Upper lobe of right lung (tissue), 1 donor: ENCODE measurements at places on chromosomes 7 and 10.

DNA sequence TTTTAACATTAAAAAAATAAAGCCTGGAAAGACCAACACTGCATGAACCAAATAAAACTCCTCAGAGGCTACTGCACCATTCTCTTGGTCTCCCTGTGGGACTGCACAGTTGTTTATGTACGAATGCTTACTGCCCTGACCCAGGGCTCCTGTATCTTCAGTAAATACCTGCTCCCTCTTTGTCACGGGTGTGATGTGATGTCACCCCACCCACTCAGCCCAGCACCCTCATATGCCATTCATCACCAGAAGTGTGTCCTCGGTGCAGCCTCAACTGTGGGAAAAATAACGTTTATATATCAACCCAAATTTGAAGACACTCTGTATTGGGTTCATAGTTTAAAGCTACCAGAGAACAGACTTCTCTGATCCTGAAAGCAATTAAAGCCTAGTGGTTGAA is 14.0 kb upstream of the SH3PXD2A start:
- DNase-seq: no peak

DNA sequence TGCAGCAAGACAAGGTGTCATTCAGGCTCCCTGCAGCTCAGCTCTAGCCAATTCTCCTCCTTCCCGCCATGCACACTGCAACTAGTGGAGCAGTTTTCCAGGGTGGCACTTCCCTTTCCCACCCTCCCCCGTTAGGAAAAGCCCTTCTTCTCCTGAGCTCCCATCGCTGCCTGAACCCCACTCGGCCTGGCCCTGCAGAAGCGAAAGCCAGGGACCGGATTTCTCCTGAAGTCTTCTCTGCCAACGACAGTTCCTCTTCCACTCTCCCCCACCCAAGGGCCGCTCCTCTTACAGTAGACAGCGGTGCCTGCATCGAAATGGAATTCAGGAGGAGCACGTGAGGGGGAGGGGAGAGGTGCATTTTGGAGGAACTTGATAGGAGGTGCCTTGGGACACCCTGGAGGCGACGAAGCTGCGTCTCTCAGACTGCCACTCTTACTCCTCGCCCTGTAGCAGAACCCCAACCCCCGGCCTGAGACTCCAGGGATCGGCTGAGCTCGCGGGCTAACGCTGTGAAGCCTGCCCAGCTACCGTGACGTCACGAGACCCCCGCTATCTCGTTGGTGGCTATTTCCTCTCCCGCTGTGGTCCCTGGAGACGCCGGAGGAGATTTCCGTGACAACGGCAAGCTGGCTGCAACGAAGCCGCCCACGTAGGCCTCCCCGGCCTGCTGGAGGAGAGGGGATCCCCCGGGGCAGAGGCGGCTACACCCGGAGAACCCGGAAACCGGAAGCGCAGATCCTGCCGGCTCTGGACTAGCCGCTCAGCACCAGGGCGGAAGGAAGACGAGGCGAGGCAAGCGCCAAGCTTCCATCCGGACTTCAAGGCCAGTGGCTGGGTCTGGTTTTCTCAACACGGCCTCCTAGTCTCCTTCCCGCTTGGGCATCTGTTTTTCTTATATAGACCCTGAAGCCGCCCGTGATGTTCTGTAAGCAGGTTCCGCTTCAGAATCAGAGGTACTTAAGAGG is 109.7 kb downstream of the RALA start:
- peak; percentile 96 for DNase-seq

GRCh38 chr10:61931620-61932332 is 30.3 kb downstream of the ARID5B start:
- DNase-seq: no peak

DNA sequence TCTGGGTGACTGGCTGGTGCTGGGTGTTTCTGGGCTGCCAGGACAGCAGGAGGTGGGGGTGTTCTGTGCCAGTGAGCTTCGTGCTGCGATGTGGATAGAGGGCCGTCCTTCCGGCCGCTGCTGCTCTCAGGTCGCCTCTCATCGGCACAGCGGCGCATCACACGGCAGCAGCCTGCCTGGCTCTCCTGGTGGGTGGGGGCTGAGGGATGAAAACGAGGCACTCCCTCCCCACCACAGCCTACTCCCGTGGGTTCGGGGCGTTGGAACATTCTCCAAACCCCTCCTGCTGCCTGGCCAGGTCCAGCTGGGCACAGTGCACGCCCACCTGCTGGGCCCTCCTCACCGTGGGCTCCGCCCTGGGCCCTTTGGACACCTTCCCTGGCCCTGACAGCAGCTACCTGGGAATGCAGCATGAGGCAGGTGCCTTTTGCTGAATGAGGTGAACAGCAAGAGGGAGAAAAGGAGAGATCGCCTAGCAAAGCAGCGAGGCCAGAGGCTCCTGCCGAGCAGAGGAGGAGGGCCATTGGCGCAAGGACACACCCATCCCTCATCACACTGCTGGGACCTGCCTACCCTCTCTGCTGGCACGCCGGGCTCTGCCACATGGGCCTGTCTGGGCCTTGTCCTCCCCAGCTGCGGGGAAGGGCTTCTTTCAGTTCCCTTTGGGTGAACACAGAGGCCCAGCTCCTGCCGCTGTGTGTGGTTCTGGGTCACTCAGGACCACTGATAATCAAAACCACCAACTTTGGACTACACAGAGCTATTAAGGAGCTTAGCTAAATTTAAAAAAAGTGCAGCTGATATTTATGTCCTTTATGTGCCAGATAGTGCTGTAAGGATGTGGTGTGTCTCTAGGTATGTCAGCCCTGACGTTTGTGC is 33.4 kb downstream of the INPP5A start:
- DNase-seq: peak; percentile 68

DNA sequence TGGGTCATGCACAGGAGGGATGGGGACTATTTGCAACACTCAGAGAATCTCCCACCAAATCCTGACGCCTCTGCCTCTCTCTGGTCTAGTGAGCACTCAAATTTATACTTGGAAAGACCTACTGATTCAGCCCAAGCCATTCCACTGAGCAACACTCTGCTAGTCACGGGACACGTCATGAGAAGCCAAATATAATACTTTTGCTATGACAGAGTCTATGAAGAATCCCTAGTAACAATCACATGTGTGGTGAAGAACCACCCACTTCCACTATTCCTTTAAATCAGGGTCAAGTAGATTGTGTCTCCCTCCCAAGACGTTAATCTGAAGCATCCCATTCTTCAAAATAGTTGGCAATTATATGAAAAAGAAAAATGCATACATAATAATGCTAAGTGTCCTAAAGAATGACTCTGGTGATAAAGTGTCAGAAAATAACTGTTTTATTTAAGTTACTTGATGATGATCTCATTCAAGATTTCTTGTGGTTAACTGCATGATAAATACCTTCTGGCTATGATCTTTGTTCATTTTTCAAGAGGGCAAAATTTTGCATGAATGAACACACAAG is 28.5 kb downstream of the CHCHD3 start:
- DNase-seq: no peak

DNA sequence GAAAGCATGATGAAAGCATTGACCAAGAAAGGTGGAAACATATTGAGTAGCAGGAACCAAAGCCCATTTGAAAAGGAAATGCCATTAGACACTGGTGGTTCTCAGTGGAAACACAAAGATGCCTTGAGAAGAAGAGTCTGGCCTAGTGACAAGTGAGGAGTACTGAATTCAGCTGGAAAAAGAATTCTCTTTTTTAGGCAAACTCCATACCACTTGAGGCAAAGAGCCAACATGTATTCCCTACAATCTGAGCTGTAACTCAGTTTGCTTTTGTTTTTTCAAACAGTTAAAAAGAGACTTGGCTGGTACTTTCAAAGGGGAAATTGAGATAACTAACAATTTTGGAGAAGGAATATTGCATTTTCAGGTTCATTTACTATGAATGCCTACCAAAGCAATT is 624.0 kb downstream of the NRG3 start:
- no peak for DNase-seq

GRCh38 chr7:105826143-105826542 is 50.3 kb downstream of the ATXN7L1 start:
- no peak for DNase-seq

- no peak for DNase-seq
These were observed 11.1 kb upstream of the SLC18A3 start for GRCh38 chr10:49598986-49599385.

GRCh38 chr7:46864716-46865115 is 717.2 kb downstream of the TNS3 start:
- DNase-seq: no peak

DNA sequence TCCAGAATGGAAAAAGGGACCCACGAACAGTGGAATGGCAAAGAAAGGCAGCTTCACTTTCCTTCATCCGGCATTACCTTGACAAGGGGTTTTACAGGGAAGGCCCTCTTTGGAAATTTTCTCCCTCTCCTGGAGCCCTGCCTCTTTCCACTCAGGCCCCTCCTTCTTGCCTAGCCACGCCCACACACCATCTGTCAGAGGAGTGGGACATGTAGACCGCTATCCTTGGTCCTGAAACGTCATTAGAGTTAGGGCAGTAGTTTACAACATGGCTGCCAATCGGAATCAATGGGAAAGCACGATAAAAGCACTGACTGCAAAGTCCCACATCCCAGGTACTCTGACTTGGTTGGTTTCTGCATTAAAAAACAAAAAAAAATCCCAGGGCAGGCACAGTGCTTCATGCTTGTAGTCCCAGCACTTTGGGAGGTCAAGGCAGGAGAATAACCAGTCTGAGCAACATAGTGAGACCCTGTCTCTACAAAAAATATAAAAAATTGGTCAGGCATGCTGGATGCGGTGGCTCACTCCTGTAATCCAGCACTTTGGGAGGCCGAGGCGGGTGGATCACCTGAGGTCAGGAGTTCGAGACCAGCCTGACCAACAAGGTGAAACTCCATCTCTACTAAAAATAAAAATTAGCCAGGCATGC is 96.4 kb downstream of the MARCHF5 start:
- no peak for DNase-seq

DNA sequence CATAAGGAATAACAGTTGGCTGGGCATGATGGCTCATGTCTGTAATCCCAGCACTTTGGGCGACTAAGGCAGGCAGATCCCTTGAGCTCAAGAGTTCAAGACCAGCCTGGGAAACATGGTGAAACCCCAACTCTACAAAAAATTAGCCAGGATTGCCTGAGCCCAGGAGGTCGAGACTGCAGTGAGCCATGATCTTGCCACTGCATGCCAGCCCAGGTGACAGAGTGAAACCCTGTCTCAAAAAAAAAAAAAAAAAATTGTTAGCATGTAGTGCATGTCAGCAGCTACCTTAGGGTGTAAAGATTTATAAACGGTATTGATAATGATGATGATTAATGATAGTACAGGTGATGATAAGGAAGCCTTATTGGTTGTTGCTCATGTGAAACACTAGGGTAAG is 331.2 kb upstream of the FZD1 start:
- DNase-seq: no peak

DNA sequence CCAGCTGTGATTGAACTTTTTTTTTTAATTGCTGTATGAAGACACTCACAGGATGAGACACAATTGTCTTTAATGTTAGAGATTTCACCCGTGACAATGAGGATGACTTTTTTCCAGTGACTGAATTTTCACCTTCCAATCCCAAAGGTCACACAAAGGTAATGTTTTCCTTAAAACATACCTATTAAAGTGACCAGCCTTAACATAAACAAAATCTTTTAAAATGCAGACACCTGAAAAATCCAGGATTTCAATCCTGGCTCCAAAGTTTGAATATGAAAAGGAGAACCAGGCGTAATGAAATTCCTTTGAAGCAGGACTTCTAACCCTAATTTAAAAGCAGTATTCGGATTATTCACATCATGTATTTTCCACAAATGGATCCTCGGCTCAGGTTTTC is 647.7 kb downstream of the GATA3 start:
- no peak for DNase-seq

- DNase-seq: no peak
These were observed 41.5 kb upstream of the SMIM30 start for GRCh38 chr7:113159746-113160339.

DNA sequence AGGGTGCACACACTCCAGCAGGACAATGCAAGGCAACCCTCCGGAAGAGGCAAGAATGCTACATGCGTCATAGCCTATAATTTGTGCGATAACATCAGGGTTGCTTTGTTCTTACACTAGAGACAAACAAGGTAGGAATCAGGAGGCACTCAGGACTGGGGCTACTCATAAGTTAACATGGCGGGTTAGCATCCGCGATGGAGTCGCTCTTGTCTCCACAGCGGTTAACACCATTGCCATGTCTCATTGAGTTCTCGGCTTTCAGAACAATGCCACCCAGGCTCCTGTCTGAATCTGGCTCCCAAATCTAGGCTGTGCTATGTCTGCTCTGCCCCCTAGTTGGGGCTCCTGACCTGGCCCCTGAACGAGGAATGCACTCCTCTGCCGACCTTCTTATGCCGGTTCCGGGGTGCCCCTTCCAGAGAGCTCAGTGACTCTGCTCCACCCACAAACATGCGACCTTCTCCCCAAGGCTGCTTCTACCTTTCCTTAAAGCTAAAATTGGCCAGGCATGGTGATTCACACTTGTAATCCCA is 24.9 kb upstream of the SLF2 start:
- peak; percentile 34 for DNase-seq

DNA sequence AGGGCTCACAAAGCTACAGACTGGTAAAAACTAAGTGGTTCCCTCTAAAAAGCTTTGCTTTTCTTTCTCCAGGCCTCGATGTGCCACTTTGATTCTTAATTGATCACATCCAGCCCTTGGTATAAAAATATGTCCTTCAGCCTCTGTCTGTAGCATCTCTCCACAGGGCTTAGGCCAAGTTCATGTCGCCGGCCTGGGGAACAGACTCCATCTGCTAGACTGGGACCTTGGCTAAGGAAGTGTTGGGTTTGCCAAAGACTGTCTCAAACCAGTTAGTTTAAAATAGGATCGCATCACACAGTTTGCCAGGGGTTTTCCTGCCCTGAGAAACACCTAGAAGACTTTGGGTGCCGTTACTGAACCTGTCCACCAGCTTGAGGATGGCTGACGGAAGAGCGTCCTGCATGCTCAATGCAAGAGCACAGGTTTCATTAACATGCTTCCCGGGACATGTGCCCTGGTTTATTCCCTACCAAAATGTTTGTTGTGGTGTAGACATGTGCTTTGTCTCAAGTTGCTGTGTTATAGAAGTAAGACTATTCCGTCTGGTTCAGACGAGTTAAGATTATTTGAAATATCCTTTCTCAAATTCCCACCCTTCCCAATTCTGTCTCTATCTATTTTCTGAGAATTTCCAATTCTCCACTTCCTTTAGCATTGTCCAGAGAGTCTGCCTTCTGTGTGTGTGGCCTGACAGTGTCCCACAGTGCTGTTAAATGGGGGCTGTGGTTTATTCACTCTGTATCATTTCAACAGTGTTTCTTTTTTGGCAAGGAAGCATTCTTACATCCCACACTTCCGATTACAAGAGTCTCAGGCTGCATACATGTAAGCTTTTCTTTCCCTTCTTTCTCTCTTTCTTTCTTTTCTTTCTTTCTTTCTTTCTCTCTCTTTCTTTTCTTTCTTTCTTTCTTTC is 334.7 kb downstream of the INHBA start:
- DNase-seq: no peak
